ENCODE measurements at places on chromosomes 3 and 15.
A peak's percentile ranks its signal among the peaks of the same experiment; 100 is the strongest.

- DNase-seq: no peak
Observed at GRCh38 chr3:151383956-151384355, 597 bp downstream of the P2RY12 start.

- DNase-seq: no peak
Observed at GRCh38 chr3:125055331-125055912, 375 bp downstream of the HEG1 start.

GRCh38 chr3:9158865-9159630, 90.4 kb downstream of the SRGAP3 start:
- DNase-seq: no peak

- DNase-seq: no peak
Observed at GRCh38 chr3:197889204-197889930, 60.6 kb upstream of the RPL35A start.

GRCh38 chr3:100029689-100030088, 84.6 kb downstream of the FILIP1L start:
- DNase-seq: no peak

- DNase-seq: no peak
Observed at GRCh38 chr15:82911458-82911857, 41.1 kb downstream of the HOMER2 start.

DNA sequence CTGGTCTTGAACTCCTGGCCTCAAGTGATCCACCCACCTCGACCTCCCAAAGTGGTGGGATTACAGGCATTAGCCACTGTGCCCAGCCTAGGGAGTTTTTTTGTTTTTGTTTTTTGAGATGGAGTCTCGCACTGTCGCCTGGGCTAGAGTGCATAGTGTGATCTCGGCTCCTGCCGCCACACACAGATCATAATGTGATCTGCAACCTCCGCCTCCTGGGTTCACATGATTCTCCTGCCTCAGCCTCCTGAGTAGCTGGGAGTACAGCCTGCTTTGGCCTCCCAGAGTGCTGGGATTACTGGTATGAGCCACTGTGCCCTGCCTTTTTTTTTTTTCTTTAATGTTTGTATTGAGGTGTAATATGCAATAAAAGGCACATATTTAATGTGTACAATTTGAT, 78.2 kb downstream of the SMAD3 start:
- peak; percentile 35 for DNase-seq

- no peak for DNase-seq
Observed at GRCh38 chr3:11093823-11094340, 60.4 kb upstream of the HRH1 start.

GRCh38 chr3:18119866-18120265, 305.3 kb downstream of the SATB1 start:
- peak; percentile 58 for DNase-seq

DNA sequence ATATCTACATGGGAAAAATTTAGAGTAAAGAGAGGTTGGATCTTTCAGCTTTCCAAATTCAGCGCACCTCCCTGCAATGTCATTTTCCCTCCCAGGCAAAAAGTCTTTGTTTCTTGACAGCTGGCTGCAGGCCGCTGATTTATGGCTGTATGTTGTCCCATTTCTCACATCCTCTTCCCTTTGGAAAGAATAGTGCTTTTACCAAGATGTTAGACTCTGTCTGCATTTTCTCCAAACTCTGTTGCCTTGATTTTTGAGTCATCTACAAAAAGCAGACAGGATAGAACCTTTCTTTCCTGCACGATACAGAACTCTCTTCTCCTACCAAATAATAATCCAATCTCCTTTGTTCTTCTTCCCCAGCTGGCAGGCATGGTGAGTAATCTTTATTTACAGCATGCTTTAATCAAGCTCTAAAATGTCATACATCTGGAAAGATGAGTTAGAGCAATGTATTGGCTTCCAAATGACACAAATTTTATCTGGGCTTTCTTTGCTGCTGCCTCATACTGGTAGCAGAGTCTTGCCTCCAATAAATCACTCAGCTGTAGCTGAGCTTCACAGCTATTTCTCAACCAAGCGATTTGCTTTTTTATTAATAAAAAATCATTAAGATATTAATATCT, 101.9 kb downstream of the PIK3R4 start:
- no peak for DNase-seq

- no peak for DNase-seq
Observed at GRCh38 chr3:193640728-193641439, 47.9 kb downstream of the OPA1 start.

DNA sequence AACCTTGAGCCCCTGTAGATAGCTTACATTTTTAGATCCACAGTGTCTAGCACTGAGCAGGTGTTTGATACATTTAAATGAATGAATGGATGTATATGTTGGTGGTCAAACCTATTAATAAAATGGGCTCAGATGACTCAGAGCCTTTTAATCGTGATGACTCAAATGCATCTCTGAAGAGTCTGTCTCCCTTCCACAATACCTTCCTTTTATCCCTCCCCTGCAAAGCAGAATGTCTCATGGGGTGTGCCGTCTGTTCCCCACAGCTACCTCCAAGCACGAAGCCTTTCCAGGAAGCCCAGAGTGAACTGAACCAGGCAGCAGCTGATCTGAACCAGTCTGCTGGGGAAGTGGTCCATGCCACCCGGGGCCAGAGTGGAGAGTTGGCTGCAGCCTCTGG, 303.5 kb upstream of the TPM1 start:
- DNase-seq: peak; percentile 48

GRCh38 chr3:74331711-74332110, 282.7 kb downstream of the CNTN3 start:
- peak; percentile 76 for DNase-seq

- DNase-seq: no peak
Observed at GRCh38 chr15:47139965-47140364, 577.3 kb upstream of the SEMA6D start.

DNA sequence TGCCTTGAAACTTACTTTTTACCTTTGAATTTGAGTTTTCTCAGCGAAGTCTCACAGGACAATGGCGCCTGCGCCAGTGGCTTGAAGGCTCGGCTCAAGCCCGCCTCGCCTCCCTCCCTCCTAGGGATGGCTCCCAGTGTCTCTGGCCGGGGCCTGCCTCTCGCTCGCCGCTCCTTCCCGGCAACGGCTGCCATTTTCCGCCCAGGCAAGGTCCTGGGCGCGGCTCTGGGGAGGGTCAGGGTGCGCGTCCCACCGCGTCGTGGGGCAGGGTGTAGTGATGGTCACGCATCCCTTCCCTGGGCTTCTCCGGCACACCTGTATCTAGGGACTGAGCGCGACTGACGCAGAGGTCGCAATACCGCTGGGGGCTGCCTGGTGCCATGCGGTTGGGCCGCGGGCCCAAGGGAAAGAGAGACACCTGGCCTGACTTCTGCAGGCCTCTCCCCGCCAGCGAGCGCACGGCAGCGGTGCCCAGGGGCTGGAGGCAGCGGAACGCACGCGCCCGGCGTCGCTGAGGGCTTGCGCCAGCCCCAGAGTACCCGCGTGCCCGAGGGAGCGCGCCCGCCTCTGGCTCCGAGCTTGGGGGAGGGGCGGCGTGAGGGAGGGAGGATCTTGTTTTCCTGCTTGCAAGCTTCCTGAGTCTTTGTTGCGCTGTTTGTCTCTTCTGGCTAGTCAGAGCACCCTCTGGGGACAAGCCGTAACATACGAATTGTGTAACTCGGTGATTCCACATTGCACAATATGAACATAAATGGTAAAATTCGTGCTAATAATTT, 20.7 kb upstream of the FEM1B start:
- DNase-seq: peak; percentile 84

DNA sequence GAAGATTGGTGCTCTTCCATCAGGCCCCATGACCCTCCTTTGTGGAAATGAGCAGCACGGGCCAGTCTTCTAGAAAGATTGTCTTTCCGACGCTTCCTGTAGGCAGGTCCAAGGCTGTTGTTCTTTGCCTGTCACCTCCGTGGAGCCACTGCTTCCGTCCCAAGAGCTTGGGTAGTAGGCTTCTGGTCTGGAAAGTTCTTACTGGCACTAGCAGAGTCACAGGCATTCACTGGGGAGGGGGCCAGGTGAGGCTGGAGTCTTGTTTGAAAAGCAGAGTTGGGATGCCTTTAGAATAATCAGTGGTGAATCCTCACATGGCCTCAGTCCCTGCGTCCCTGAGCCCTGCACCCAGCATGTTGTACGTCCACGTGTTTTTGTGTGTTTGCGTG, 76.2 kb upstream of the ADPGK start:
- no peak for DNase-seq

DNA sequence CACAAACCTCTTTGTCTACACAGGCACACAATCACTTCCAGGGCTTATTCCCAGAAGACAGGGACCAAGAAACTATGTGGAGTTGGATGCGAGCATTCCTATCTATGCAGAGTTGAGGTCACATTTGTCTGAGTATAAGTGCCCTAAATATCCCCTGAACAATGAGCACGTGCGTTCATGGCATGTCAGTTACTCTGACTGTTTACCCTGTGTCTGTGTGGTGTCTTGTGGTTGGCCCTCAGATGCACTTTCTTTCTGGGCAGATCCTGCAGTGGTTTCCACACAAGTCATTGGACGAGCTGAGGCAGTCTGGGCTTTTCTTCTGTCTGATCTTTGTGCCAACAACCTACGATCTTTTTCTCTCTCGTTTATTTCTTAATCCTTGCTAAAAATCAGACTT, 134.5 kb downstream of the FBN1 start:
- DNase-seq: no peak

GRCh38 chr15:50358845-50359244, 3.8 kb upstream of the GABPB1 start:
- DNase-seq: peak; percentile 42

GRCh38 chr3:124584552-124585391, 145.5 kb upstream of the UMPS start:
- peak; percentile 27 for DNase-seq

DNA sequence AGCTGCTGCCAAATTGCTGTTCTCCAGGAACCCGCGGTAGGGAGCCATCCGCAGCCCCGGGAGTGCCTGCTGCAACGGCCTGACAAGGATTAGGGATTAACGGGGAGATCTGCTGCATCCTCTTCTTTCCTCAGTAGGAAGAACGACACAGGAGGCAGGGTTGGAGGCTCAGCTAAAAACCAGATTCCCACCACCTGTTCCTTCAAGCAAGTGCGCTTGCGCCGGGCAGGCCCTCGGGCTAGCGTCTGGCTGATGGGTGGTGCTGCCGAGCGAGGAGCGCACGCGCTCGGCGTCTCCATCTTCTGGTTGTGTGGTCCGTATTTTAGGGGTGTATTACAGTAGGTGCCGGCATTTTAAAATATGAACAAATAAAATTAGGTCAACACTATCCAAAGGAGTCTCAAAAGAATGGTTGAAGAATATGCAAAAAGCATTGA, 25.4 kb upstream of the SLC25A26 start:
- DNase-seq: peak; percentile 55

GRCh38 chr3:82080792-82081191, 319.3 kb upstream of the GBE1 start:
- peak; percentile 14 for DNase-seq

- no peak for DNase-seq
Observed at GRCh38 chr3:126441256-126441880, 34.3 kb downstream of the ZXDC start.

DNA sequence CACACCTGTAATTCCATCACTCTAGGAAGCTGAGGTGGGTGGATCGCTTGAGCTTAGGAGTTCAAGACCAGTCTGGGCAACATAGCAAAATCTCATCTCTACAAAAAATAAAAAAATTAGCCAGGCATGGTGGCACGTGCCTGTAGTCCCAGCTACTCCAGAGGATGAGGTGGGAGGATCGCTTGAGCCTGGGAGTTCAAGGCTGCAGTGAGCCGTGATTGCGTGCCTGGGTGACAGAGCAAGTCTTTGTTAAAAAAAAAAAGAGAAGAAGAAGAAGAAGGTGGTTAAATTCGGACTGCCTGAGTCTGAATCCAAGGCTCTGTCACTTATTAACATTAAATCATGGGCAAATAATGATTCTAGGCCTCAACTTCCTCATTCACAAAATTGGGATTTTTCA, 51.0 kb downstream of the EOMES start:
- no peak for DNase-seq

DNA sequence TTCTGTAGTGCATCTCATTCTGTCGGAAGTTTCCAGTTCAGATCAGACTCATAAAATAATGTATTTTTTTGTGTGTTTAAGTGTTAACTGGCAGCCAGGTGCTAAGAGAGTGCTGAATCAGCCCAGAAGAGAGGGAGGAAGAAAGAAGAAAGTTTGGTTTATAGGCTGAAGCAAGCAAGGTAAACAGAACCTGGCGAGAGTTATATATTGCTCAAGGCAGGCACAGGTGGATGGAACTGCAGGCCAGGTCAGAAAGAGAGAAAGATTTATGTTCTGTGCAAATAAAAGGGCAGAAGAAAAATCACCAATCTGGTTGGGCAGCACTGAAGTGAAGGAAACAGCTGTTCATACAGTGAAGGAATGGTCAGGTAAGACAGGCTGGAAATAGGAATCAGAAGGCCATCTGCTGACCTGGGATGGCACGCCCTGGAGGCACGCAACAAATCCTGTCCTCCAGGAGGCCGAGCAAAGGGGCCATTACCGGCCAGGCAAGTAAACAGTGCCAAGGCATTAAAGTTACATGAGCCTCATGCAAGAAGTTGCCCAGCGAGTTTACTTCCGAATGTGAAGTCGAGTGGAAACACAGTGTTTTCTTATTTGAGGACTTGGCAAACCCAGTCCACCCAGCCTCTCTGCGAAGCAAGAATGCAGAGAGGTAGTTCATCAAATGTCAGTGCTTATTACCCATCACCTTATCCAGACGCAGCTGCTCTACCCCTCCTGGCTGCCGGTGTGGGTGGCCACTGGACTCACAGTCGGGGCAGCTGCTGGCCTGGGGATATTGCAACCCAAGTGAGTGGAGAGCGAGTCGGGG, 309.8 kb downstream of the VPS13C start:
- no peak for DNase-seq

DNA sequence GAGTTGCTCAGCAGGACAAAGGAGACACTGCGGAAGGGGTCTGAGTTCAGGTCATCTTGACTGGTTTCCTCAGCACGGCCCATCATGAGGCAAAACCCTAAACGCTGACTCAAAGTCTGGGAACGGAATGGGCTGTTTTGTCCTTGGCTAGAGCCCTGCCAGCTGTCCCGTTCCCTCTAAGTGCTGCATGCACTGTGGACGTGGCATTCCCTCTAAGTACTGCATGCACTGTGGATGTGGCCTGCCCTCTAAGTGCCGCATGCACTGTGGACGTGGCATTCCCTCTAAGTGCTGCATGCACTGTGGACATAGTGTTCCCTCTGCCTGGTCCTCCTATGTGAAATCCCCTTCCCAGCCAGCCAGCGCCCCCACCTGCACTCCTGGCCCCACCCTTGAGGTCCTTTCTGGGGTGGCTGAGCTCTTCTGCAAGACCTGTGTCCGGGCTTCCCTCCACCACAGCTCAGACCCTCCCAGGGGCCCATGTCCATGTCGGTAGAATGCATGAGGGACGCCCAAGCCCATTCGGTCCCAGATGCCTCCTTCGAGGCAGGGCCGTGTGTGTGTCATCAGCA, 36.7 kb downstream of the TM2D3 start:
- DNase-seq: peak; percentile 69

DNA sequence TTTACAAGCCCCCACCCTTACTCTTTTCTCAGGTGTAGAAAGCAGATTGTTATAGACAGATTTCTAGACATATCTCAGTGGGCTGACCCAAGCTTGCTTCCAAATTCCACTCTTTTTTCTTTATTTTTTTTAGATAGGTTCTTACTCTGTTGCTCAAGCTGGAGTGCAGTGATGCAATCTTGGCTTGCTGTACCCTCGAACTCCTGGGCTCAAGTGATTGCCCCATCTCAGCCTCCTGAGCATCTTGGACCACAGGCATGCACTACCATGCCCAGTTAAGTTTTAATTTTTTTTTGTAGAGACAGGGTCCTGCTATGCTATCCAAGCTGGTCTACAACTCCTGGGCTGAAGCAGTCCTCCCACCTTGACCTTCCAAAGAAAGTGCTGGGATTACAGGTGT, 53.5 kb upstream of the ADAMTS9 start:
- peak; percentile 21 for DNase-seq

All from fibroblast of skin of scalp (primary cell).